ENCODE measurements at places on chromosomes 11 and 22.

GRCh38 chr22:47091246-47091651 is 328.8 kb downstream of the TBC1D22A start:
- no peak for DNase-seq

DNA sequence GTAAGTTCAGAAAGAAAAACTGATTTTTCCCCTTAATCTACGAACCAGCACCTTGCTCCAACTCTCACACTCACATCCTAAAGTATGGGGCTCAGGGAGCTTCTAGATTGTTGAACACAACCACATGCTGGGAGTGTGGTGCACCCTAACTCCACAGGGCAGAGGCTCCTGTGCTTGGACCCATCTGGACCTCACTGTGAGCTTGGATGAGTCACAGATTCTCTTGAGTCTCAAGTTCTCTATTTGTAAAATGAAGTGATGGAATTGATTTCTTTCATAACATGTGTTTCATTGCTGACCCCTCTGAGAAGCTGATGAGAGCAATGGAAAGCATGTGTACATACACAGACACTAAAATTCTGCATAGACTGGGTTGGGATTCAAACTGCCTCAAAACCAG is 109.7 kb downstream of the PGR start:
- DNase-seq, result no peak

DNA sequence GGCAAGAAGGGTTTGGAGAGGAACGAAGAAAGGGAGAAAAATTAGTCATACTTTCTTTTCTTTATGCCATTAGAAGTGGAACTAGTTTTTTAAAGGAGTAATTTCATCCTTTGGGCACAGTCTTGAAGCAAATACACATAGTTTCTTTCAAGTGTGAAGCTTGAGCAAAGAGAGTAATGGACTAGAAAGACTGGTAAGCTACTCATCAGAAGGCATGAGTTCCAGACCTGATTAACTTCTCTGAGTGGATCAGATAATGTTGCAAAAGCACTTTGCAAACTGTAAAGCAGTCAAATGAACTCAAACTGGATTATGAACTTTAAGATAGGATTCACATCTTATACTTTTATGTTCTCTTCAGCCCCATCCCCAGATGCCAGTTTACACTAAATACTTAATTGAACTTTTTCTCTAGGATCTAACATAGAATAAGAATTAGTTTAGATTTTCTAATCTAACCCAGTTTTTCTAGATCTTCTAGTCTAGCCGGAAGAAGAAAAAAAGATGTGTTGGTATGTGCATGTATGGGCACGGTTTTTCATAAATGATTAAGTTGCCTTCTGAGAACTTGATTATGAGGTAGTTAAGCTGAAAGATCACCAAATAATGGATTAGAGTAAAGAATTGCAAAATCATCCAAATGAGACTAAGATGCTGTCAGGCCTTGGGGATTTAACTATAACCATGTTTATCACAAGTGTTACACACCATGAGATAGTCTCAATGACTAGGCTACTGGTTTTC is 2.5 kb downstream of the DDIAS start:
- DNase-seq, result no peak

- DNase-seq, result no peak
Measured at GRCh38 chr11:44572884-44573283, 7.4 kb downstream of the CD82 start.

DNA sequence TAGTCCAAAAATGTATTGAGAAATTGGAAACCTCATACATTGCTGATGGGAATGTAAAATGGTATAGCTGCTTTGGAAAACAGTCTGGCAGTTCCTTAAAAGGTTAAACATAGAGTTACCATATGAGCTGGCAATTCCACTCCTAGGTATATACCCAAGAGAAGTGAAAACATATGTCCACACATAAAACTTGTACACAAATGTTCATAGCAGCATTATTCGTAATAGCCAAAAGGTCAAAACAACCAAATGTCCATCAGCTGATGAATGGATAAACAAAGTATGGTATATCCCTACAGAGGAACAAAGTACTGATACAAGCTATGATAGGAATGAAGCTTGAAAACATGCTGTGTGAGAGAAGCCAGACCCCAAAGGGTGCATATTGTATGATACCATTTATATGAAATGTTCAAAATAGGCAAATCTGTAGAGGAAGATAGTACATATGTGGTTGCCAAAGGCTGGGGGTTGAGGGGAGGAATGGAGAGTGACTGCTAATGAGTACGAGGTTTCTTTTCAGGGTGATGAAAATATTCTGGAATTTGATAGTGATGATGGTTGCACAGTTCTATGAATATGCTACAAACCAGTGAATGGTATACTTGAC is 85.8 kb downstream of the ZBTB16 start:
- DNase-seq, result no peak

DNA sequence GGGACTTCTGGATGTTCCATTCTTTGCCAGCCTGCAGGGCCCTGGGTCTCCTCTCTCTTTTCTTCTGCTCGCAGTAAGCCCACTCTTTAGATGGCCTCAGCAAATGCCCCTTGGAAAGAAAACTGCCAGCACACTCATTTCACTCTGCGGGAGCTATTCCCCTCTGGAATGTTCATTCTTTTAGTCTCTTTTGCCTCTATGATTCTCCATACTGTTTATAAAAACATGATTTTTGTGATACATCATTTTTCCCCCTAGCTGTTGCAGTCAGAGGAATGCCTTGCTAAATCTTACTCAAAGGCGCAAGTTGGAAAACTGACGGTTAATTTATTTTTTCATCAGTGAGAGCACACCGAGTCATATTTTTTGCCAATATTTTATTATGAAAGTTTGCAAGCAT is 184.9 kb downstream of the SNX19 start:
- no peak for DNase-seq

DNA sequence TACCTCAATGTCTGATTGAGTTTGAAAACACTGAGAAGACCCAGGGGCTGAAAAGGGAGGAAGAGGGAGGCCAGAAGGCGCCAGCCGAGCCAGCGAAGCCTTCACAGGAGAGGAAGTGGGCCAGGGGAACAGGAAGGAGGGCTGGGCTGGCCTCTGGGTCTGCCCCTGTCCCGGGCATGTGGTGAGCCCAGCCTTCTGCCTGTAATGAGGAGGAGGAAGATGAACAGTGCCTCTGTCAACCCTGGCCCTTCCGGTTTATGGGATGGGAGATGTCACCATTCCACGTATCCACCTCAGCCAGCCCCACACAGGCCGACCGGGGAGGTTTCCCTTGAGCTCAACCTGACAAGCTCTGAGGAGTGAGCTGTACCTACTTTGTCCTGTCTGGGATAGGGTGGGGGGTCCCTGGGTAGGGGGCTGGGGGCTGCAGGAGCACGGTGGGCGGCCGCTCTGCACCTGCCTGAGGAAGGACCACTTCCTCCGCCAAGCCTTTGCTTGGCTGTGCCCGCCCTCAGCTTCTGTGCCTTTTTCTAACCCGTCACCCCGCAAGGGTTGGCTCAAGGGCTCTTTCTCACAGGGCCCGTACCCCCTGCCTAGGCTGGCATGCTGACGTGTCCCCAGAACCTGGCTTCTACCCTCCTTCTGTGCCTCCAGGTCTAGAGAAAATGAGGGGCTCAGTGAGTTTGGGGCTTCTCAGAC is 2.0 kb downstream of the PARVG start:
- peak; percentile 60 for DNase-seq

DNA sequence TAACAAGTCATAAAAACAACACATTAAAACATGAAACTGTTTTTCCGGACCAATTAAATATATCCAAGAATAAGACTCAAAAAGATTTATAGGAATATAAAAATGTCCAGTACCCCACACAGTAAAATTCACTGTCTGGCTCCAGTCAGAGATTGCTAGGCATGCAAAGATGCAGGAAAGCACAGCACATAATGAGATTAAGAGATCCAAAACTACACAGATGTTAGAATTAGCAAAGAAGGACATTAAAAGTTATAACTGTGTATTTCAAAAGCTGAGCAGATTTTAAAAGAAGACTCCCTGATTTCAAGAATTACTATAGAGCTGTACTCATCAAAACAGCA is 13.6 kb downstream of the LRRC75B start:
- DNase-seq, result no peak

DNA sequence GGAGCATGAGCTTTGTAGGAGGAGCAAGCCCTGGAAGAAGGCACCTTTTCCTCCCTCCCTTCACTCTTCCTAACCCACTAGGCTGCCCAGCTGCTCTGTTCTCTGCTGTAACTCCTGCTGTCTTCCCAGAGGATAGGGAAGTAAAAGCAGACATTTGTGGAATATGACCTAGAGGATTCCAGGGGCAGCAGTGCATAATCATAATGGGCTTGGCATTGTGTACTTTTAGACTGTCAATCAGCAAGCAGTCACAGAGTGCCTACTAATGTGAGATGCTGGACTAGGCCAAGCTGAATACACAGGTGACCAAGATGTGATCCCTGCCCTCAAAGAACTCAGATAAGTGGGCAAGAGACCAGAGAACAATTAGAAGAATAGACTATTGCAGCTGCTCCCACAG is 133.0 kb downstream of the NAV2 start:
- no peak for DNase-seq

- no peak for DNase-seq
Measured at GRCh38 chr11:116310698-116311097, 462.1 kb downstream of the BUD13 start.

DNA sequence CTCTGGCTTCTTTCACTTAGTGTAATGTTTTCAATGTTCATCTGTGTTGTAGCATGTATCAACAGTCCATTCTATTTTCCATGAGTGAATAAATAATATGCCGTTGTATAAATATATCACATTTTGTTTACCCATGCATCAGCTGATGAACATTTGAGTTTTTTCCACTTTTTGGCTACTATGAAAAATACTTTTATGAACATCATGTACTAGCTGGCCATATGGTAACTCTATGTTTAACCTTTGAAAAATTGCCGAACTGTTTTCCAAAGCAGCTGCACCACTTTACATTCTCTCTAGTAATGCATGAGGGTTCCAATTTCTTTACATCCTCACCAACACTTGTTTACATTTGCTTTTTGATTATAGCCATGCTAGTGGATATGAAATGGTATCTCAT is 59.8 kb upstream of the FAR1 start:
- DNase-seq, result no peak

DNA sequence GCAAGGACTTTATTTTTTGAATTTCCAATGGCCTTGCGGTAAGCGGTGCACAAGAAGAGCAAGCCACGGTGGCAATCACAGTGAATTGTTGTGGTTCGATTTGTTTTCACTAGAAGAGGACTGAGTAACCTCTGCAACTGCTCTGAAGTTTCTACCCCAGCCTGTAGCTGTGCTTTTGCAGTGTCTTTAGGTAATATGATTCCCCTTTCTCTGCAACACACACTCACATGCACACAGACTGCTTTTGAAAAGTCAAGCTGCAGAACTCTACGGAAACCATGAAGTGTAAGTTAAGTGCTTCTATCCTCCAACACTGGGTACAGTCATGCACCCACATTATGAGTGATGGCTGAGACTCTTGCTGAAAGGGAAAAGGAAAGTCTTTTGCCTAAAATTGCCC is 38.4 kb downstream of the CD44 start:
- DNase-seq, result peak; percentile 57

GRCh38 chr22:39534092-39534506 is 1.6 kb upstream of the RPS19BP1 start:
- DNase-seq, result no peak

DNA sequence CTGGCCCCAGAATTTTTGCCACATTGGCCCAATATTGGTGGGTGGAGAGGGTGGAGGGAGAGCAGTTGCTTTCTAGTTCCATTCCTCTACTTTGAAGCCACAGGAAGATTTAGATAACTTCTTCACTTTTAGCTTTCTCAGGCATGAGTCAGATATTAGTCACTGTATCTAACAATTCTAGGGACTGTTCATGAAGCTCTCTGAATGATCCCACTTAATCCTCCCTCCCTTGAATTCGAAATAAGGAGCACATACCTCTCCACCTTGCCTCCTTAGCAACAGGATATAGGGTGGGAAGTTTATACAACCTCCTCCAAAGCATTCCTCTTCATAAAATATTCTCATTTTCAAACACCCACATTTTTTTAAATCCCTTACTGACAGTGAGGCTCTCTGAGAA is 13.5 kb downstream of the FSHB start:
- no peak for DNase-seq

DNA sequence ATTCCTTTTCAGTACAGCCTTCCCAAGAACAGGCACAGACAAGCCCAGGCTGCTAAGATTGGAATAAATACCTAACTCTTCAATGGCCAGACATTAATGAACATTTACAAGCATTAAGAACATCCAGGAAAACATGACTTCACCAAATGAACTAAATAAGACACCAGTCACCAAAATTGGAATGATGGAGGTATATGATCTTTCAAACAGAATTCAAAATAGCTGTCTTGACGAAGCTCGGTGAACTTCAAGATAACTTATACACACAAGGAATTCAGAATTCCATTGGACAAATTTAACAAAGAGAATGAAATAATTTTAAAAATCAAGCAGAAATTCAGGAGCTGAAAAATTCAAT is 16.4 kb upstream of the DDX10 start:
- DNase-seq, result no peak

DNA sequence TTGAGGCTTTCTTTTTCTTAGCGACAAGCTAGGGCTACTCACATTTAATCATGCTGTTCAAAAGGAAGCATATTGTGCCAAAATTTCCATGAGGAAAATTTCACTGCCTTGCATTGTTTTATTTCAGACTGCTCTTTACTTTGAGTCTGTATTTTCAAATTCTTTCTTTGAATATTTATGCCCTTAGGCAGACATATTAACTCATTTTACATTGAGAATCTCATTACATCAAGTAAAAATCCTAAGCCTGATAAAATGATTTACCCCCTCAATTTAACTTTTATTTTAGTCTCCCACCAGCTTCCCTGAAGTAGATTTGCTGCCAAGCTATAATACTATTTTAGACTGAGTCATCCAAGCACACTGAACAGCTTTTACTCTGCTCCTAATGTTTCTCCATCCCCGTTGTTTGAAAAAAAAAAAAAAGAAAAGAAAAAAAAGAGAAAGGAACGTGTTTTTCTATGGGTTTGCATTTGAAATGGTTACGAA is 189.3 kb upstream of the MTMR2 start:
- DNase-seq, result no peak

DNA sequence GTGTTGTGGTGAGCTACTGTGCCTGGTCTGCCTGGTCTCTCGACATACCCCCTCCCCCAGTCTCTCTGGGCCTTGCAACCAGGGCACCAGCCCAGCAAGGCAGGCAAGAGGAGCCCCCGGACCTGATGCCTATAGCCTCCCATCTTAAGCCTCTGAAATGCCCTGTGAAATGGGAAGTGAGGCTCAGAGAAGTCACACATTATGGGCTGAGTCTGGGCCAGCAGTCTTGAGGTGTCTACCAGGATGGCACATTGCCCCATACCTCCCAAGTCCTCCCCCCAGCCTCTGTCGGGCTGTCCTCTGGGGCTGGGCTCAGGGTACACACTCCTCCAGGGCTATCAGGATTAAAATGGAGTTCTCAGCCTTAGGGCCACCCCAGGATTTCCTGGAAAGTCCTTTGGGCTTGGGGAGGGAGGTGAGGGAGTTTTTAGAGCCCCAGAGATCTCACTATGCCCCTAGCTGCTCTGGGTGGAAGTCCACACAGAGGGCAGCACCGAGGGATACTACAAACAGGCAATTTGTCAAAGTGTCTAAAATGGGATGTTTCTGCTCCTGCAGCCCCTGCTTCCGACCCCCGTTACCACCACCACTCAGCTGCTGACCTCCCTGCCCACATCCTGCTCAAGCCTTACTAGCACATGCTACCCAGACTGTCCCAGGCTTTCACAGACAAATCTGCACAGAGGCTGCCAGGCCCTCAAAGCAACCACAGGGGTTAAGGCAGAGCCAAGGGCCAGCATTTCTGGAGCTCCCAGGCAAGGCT is 3.1 kb upstream of the SH3BP1 start:
- peak; percentile 43 for DNase-seq

Measured in CD4-positive, alpha-beta T cell treated with Interleukin-17A for 4 hours (primary cell).